ENCODE measurements at places on chromosomes 12 and 14.
A peak's percentile ranks its signal among the peaks of the same experiment; 100 is the strongest.

DNA sequence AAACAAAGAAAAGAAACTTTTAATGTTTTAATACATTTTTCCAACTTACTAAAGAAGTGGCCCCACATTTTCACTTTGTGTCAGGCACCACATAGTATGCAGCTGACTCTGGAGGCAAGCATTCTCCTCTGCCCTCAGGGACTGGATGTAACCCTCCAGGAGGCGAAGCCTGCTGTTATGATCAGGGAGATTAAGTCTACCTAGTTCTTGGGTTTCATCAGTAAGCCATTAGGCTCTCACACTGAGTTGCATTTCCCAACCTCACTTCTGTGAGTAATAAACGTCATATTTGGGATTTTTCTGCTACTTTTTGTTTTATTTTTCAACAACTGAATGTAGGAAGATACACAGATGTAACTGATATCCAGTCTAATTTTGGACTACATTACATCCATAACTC lies 101.2 kb upstream of the LRFN5 start:
- DNase-seq = no peak

DNA sequence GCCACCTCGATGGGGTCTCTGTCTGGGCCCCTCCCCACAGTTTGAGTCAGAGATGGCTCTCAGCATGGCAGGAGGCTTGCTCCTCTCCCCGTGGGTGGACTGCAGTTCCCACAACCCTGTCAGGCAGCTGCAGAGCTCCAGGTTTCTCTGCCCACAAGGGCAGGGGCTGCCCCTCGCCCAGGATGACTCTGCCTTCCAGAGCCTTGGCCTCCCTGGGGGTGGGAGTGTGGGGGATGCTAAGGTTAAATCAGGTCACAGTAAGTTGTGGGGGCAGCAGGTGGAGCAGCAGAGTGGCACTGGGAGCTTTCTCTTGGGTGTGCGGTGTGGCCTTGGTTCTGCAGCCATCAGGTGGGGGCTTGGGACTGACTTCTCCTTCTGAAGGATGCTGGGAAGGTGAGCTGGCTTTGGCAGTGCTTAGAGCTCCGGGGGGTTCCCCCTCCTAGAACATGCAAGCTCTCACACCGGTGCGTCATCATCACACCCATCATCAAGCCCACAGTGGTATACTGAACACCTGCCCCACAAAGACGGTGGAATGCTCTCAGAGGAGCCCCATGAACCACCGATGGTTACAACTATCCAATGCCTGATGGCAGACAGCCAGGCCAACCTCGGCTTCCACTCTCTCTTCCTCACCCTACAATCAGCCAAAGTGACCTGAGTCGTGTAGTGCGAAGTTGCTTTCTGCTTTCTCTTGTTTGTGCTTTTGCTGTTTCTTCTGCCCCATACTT lies 39.7 kb downstream of the ERH start:
- no peak for DNase-seq

DNA sequence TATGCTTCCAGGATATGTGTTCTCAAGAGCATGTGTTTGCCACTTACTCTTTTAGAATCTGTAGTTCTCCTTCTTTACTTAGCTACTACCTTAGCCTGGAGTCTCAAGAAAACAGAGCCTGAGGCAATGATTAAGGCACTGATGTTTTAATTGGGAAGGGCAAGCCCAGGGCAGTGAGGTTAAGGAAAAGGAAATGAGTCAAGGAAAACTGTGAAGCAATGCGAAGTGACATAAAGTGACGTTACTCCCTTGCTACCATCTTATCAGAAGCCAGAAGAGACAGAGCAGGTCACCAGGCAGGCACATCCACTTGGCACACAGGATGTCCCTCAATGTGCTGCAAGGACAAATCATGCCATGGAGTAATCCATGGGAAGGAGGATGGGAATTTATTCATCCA lies 11.3 kb upstream of the EML5 start:
- no peak for DNase-seq

DNA sequence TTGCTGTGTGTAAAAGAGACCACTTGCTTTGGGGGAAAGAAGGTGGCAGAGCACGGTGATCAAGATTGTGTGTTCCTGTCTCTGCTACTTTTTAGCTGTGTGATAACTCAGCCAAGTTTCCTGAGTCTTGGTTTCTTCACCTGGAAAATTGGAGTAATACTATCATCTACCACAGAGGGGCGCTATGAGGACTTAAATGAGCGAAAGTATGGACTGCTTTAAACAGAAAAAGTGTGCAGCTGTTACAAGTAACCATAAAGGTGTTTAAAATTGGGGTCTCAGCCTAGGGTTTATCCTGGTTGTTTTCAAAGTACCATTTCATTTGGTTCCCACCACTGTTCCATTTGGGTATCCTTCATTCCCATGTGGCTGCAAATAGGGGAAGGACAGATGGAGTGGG lies 65.9 kb upstream of the WSCD2 start:
- peak; percentile 2 for DNase-seq
